ENCODE measurements at places on chromosomes 3 and 15.
A peak's percentile ranks its signal among the peaks of the same experiment; 100 is the strongest.

DNA sequence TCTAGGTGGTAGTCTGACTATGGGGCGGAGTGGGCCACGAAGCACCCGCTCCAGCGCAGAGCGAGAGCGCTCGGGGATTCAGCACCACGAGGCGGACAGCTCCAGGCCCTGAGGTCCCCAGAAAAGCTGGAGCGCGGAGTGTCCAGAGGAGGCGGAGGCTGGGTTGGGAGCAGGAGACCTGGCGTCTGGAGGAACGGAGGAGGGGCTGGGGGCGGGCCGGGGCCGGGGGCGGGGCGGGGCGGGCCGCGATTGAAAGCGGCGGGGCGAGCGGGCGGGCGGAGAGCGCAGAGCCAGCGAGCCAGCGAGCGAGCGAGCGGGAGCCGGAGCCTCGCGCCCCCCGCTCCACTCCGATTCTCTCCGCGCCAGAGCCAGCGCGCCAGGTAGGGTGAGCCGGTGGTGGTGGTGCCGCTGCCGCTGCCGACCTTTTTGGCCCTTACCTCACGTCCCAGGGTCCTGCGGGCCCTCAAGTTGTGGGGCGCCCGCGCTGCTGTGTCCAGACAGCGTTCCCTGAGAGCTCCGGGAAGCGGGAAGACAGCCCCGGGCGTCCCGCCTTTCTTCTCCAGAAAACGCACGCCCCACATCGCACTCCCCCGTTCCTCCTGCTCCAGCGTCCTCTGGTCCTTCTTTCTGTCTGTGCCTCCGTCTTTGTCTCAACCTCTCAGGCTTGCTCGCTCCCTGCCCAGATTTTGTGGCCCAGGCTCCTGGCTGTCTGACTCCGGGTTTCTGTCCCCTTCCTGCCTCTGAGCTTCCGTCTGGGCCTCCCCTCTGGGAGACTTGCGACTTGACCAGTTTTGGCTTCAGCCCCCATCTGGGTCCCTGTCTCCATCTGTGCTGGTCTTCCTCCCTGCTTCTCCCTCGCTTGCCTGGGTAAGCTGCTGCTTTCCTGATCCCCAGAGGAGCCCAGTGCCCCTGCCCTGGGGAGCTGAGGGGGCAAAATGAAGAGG, at the start of gene GRM2:
GRM2 (plus strand) TSS at position 281 of the 944 bp plus-strand sequence. CDS start 1,916 bp downstream, outside the sequence.
- DNase-seq: no peak

DNA sequence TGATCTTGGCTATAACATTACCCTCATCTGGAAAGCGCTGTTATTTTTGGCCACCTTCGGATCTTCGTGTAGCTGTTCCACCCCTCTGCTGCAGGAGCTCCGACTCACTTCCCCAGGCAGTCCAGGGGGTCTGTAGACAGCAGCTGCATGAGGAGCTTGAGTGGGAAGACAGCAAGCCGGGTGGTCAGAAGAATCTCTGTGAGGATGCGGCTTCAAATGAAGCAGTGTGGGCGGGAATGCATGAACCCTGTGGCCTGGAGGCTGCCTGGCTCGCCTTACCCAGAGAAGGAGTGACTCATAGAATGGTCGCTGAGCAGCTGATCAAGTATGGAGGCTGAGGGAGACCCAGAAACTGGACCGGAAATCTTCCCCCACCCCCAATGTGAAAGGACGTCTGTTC, 45.2 kb upstream of the NR2F2 start:
- DNase-seq: peak; percentile 77

- DNase-seq: no peak
Measured at GRCh38 chr15:38163658-38164057, 89.0 kb upstream of the SPRED1 start.

- no peak for DNase-seq
Measured at GRCh38 chr3:126480861-126481260, 5.2 kb upstream of the ZXDC start.

GRCh38 chr15:68333775-68334470, 56.4 kb downstream of the FEM1B start:
- peak; percentile 66 for DNase-seq

DNA sequence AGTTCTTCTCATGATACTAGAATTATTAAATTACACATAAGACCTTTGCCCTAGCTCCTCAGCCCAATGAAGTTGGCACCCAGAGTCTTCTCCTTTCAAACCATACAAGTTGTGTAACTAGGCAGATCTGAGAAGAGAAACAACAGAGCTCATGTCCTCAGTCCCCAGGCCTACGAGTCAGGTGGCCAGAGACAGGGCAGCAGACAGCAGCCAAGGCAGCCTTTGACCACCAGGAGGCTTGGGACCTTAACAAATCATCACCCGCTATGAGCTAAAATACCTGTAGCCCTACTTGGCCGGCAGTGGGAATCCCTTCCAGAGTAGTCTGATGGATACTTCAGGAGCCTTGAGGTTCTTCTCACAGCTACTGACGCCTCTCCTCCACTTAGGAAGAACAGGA, 18.3 kb downstream of the STIMATE start:
- no peak for DNase-seq

DNA sequence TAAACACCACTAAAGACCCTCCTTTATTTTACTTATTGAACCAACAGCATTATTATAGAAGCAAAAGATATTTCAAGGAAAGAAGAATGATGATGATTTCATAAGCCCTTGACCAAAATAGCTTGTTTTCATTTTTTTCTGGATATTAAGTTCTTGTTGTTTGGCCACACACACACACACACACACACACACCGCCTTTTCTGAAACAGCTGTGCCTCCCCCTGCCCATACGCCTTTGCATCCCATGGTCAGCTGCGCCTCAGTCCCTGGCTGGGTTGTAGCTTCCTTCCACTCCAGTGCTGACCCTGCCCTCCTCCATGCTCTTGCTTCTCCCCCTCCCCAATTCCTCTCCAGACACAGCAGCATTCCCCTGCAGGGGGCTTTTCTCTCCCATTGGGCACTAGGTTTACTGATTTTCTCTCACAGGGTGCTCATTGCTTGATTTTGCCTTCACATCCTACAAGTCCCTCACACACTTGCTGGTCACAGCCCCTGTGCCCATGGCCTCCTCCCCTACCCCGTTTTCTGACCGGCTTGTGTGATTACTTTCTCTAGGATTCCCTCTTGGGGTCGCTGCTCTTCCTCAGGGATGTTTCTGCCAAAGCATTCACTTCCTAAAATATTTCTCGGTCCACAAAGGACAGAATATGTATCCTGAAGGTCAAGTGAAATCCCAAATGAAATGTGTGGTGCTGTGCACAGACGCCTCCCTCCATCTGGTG, 18.4 kb downstream of the MESP1 start:
- DNase-seq: no peak

DNA sequence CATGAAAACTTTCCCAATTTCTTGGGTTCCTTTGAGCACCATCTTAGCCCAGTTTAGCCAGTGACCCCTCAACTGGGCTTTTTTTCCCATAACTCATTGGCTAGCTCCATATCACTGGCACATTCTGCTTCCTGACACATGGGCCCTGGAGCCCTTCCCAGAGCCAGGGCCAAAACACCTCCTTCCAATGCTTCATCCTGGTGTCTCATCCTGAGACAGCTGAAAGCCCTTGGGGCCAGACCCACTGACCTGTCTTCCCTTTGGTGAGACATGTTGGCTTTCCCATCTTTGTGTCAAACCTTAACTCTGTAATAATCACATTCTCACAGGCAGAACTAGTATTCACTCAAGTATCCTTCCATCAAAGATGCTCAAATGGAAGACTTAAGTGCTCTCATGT, 82.6 kb upstream of the SMAD3 start:
- DNase-seq: no peak

DNA sequence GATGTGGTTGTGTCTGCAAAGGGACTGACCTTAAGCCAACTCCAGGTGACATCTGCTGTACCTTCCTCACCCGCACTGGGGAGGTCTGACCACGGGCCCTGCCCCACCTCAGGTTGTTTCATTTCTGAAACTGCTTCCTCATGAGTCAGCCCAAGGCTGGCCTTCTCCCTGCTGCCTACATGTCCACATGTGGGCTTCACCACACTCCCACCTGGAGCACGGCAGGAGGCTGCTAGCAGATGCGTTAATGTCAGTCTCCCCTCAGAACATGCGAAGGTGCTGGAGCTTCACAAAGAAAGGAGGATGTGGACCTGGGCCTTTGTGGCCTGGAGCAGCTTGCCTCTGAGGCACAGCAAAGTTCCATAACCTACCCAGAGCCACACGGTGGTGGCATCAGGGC, 69.4 kb upstream of the PLXNA1 start:
- peak; percentile 26 for DNase-seq

- no peak for DNase-seq
Measured at GRCh38 chr3:33467786-33468185, 27.6 kb upstream of the UBP1 start.

GRCh38 chr3:100536093-100536492, 43.7 kb downstream of the TMEM45A start:
- DNase-seq: no peak

DNA sequence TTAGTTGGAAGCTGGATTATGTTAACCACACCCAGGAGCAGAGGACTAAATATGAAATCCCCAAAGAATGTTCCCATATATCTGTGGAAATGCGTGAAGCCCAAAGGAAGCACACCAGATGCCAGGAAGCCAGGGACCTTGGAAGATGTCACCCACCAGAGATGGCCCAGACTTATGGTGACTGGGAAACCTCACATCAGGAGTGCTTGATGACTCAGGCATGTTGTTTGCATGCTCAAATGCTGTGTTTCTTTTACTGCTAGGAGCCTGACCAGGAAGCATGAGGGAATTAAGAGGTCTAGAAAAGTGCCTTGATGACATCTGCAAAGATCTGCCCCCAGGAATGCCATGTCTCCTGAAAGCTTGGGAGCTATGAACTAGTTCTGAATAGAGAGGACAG, 109.0 kb upstream of the SLC2A2 start:
- DNase-seq: no peak
